Effector CD8-positive, alpha-beta T cell (primary cell): ENCODE measurements at places on chromosomes 13 and 19.

DNA sequence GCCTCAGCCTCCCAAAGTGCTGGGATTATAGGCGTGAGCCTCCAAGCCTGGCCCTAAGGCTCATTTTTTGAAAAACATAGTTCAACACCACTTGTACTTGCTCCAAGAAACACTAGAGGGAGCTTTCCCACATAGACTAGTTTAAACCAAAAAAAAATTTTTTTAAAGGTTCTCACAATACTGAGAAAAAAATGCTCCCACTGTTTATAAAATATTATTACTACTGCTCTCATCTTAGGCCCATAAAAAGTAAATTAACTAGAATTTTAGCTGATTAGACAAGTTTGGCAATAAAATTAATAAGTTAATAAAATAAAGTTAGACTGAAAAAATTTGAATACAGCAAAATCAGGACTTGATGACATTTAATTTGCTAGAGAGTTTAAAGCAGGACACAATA, 109.5 kb downstream of the TBC1D4 start:
- DNase-seq = no peak

- DNase-seq = no peak
These were observed 24.4 kb upstream of the URAD start for GRCh38 chr13:28012896-28013295.

DNA sequence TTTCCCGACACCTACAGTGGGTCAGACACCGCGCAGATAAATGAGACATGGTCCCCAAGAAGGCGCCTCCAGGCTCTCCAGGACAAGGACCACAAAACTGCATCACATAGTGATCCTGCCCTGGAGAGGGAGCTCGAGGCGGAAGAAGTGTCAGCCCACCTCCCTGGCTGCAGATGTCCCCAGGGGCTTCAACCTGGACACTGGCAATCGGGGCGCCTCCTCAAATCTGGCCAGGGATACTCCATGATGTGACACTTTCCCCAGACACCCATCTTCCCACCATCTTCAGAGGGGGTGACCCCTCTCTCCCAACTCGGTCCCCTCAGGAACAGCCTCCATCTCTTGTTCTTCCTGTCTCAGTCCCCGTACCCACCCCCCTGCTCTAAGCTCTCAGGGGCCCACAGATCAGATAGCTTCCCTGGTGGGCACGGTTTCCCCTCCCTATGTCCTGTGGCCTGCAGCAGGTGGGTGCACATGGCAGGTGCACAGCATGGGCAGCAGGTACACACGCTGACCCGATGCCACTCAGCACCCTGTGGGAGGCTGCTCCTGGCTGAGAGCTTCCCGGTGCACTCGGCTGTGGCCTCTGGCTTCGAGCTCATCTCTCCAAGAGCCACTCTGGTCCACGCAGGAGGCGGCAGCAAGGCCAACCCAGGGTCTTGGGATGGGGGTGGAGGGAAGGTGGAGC, 61.2 kb downstream of the PEPD start:
- no peak for DNase-seq

DNA sequence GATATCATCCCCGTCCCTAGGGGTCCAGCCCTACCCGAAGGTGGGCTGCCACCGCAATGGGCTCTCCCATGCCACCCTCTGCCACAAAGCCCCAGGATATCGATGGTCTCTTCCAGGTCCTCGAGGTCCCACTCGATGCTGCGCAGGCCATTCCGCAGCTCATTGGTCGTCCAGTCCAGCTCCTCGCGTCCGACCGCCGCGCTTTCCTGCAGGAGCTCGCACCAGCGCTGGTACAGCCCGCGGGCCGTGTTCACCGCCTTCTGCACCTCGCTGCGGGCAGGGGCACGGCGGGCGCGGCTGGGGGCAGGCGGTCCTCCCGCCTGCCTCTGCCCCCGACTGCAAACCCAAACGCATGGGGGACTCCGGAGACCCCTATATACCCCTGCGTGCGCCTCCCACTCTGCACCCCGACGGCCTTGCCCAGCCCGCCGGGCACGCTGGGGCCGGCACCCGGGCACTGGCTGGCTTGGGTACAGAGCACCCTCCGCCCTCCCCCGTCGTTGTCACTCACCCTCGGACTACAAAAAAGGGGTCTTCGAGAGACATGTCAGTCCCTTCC, 468 bp downstream of the STX10 start:
- DNase-seq = no peak

GRCh38 chr19:5592531-5593342, 25.0 kb upstream of the TINCR start:
- no peak for DNase-seq
